ENCODE measurements at places on chromosomes 11 and 22. TPM values are rescaled to one million over a fixed set of nuclear protein-coding genes. Genes with fewer than 3 reads are reported as not detected.

CCDC81 gene
- total RNA-seq: 0.17 TPM

CASP5 gene
- total RNA-seq: not detected

OR52A5 gene
- not detected for total RNA-seq

OR52A1 gene
- not detected for total RNA-seq

RASL10A gene
- total RNA-seq: 0.11 TPM

PTPRCAP gene
- total RNA-seq: 0.34 TPM

HEPN1 gene
- not detected for total RNA-seq

ANGPTL5 gene
- total RNA-seq: 0.16 TPM

NXPE1 gene
- total RNA-seq: not detected

RIC3 gene
- 1.9 TPM for total RNA-seq

OR8B2 gene
- total RNA-seq: not detected

Measured in A549 treated with dexamethasone at 1 μM for 4 hours (cell line).